Type B pancreatic cell (in vitro differentiated cells): ENCODE measurements at places on chromosomes 12 and 14. TPM values are rescaled to one million over a fixed set of nuclear protein-coding genes. Genes with fewer than 3 reads are reported as not detected.

DNA sequence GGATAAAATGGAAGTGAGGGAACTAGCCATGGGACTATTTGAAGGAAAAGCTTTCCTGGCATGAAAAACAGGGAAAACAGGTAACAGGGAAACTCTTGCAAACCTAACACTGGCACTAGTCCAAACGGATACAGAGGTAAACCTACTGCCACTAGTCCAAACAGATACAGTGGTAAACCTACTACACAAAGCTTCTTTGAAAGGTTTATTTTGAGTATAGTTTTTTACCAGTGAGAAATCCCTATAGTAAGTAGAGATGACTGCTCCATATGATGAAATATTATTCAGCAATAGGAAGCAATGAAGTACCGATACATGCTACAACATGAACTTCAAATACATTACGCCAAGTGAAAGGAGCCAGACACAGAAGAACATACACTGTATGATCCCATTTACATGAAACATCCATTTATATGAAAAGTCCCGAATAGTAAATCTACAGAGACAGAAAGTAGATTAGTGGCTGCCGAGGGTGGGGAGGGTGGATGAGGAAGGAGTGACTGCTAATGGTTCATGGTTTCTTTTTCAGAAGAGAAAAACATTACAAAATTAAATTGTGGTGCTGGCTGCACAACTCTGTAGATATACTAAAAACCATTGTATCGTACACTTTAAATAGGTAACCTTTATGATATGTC is 25.5 kb downstream of the SPTLC2 start:
- H3K36me3 ChIP-seq, result peaks cover 27% of the 10 kb centered on the region
- peak overlapping the region; percentile 4 for H3K27ac ChIP-seq
- H3K4me3 ChIP-seq, result no peak overlapping the region
- H3K4me1 ChIP-seq, result no peaks in the 10 kb centered on the region

The ITGA5 gene
- total RNA-seq, result 2.5 and 25.9 TPM in 2 replicates

The VDR gene
- total RNA-seq, result 0.77 and 1.5 TPM in 2 replicates

The TMEM119 gene
- total RNA-seq, result 0.33 and 27.2 TPM in 2 replicates

The ACVRL1 gene
- total RNA-seq, result 0.46 and 0.95 TPM in 2 replicates
